Activated T-helper 1 cell treated with anti-CD3 and anti-CD28 coated beads, Interleukin-2, amount 50 U/mL, for 16 hours (primary cell): ENCODE measurements at places on chromosomes 3 and 15.

- no peak for DNase-seq
These were observed 389.1 kb upstream of the SGO1 start for GRCh38 chr3:20575146-20575545.

GRCh38 chr3:2819571-2819970 lies 290.6 kb downstream of the IL5RA start:
- no peak for DNase-seq

DNA sequence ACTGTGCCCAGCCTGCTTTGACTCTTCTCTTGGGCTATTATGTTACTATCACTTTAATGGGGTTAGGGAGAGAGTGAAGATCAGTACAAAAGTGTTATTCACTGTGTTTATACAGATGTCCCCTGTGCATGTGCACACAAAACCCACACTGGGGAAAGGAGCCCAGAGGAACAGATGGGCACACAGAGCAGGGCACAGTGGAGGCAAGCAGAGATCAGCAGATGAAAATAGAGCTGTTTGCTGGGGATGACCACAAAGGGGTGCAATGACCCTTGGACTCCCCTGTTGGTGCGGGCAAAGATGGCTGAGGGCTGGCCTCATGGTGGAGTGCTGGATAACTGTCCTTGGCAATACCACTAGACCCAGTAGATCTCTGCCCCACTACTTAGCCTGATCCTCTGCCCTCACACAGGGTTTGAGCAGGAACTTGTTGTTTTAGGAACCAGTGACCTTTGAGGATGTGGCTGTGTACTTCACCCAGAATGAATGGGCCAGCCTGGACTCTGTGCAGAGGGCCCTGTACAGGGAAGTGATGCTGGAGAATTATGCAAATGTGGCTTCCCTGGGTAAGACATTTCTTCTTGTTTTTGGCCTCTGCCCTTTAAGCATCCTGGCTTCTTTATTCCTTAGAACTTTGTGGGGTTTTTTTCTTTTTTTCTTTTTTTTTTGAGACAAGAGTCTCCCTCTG lies 5.3 kb downstream of the ZNF620 start:
- DNase-seq: no peak

- no peak for DNase-seq
These were observed 79.7 kb upstream of the SNRK start for GRCh38 chr3:43206632-43207031.

DNA sequence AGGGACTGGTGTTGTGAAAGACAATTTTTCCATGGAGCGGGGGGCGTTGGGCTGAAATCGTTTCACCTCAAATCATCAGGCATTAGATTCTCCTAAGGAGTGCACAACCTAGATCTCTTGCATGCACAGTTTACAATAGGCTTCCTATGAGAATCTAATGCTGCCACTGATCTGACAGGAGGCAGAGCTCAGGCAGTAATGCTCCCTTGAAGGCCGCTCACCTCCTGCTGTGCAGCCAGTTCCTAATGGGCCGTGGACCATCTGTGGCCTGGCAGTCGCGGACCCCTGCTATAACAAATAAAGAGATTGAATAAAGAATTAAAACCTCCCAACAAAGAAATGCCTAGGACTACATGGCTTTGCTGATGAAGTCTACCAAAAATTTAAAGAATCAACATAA lies 25.3 kb upstream of the ANKRD28 start:
- no peak for DNase-seq

DNA sequence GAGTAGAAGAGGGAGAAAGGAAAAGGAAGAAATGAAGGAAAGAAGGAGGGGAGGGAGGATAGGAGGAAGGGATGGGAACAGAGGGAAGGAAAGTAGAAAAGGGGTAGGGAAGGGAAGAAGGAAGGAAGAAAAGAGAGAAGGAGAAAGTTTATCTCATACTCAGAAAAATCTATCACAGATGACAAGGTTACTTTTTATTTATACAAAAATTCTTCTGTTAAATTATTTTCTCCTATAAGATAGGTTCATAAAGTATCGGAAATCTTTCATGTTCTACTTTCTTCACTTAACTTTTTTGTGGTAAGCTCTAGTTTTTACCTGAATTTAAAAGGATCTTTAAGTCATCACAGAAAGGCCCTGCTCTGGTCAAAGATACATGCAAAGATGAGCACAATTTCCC lies 38.1 kb downstream of the SI start:
- DNase-seq: no peak

- DNase-seq: no peak
These were observed 296.9 kb upstream of the AGTR1 start for GRCh38 chr3:148400754-148401153.

- DNase-seq: no peak
These were observed 39.8 kb upstream of the FGF7 start for GRCh38 chr15:49383266-49383665.

- no peak for DNase-seq
These were observed 185.2 kb upstream of the GADL1 start for GRCh38 chr3:31079689-31080088.

GRCh38 chr3:186582541-186582940 lies 12.0 kb downstream of the DNAJB11 start:
- no peak for DNase-seq

DNA sequence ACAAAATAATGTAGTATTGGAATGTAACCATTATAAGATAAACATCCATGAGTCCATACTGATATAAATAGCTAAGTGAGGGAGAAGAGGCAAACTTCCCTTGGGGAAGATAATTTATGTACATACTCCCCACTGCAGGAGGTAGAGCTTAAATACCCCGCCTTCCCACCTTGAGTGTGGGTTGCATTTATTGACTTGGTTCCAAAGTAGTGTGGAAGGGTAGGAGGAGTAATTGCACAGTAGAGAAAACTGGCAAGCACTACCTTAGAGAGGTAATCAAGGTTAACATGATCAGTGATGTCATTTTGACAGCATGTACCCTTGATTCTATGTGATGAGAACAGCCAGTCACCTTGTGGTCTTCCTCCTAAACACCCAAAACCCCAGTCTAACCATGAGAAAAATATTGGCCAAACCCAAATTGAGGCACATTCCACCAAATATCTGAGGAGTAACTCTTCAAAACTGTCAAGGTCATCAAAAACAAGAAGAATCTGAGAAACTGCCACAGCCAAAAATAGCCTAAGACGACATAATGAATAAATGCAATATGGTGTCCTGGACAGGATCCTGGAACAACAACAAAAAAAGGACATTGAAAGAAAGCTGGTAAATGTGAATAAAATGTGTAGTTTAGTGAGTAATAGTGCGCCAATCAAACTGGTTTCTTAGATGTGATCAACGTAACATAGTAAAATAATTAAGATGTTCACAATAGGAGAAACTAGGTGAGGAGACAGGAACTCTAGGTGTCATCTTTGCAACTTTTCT lies 774 bp upstream of the CNOT10 start:
- DNase-seq: no peak

GRCh38 chr15:65041787-65042186 lies 3.4 kb upstream of the SLC51B start:
- no peak for DNase-seq
